ENCODE measurements at places on chromosomes 3 and 15.

GRCh38 chr15:62878070-62878469 is 164.5 kb upstream of the TPM1 start:
- H3K36me3 ChIP-seq, result no peaks in the 10 kb centered on the region
- peaks cover 6% of the 10 kb centered on the region for H3K27me3 ChIP-seq
- no peak overlapping the region for H3K27ac ChIP-seq
- peaks cover 10% of the 10 kb centered on the region for H3K4me1 ChIP-seq
- no peak for DNase-seq

DNA sequence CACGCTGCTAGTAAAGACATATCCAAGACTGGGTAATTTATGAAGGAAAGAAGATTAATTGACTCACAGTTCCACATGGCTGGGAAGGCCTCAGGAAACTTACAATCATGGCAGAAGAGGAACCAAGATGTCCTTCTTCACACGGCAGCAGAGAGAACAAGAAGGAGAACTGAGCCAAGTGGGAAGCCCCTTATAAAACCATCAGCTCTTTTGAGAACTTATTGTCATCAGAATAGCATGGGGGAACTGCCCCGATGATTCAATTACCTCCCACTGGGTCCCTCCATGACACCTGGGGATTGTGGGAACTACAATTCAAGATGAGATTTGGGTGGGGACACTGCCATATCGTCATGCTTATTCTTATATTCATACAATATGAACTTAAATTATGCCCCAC is 49.0 kb downstream of the DUT start:
- no peak for DNase-seq
- H3K27me3 ChIP-seq, result peaks cover 7% of the 10 kb centered on the region
- no peaks in the 10 kb centered on the region for H3K36me3 ChIP-seq
- H3K4me1 ChIP-seq, result no peaks in the 10 kb centered on the region
- H3K4me3 ChIP-seq, result no peak overlapping the region

GRCh38 chr3:12993517-12994356 is 79.5 kb downstream of the IQSEC1 start:
- H3K27ac ChIP-seq, result no peak overlapping the region
- H3K27me3 ChIP-seq, result peaks cover 2% of the 10 kb centered on the region
- peaks cover 18% of the 10 kb centered on the region for H3K36me3 ChIP-seq
- peak overlapping the region; percentile 83 for H3K4me3 ChIP-seq
- H3K4me1 ChIP-seq, result peaks cover 22% of the 10 kb centered on the region

- no peaks in the 10 kb centered on the region for H3K36me3 ChIP-seq
- H3K27me3 ChIP-seq, result peaks cover 1% of the 10 kb centered on the region
- no peak overlapping the region for H3K27ac ChIP-seq
Measured at GRCh38 chr3:182246870-182247269, 535.1 kb downstream of the SOX2 start.

DNA sequence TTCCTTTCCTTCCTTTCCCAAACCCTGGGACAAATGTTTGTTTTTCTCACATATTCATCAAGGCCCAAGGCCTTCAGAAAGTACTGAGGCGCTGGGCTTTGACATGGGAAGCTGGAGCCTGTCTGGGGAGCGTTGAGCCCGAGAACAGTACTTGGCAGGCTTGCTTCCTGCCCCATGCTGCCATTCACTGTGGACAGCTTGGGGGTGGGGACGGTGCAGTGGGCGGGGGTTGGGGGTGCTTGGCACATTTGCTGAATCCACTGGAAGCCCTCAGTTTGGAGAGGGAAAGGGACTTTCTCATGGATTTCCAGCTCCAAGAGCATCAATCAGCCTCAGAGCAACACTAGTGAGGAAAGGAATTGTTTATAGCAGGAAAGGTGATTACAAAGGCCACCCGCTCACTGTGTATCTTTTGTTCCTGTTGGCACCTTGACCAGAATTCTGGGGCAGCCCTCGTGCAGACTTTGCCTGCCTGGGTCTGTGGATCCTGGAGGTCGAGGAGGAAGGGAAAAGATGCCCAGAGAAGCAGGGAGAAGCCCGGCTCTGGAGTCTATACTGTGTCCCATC is 199.8 kb upstream of the RGMA start:
- no peaks in the 10 kb centered on the region for H3K36me3 ChIP-seq
- no peak for DNase-seq
- no peak overlapping the region for H3K4me3 ChIP-seq

DNA sequence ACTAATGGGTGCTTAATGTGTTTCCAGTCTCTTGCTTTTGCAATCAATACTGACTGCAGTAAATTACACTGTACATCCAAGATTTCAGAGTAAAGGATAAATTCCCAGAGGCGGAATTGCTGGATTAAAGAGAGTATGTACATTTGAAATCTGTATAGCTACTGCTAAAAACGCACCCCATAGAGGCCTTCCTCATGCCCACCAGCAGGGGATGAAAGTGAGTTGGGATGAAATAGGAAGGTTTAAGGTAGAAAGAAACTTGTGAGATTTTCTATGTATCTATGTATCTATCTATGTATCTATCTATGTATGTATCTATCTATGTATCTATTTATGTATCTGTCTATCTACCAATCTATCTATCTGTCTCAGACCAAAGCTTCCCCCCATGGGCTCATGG is 28.4 kb downstream of the TMEM44 start:
- no peaks in the 10 kb centered on the region for H3K4me1 ChIP-seq
- no peak overlapping the region for H3K27ac ChIP-seq
- H3K27me3 ChIP-seq, result peaks cover 2% of the 10 kb centered on the region
- no peak for DNase-seq

- no peaks in the 10 kb centered on the region for H3K36me3 ChIP-seq
- no peak overlapping the region for H3K27ac ChIP-seq
- no peaks in the 10 kb centered on the region for H3K27me3 ChIP-seq
- no peak for DNase-seq
Measured at GRCh38 chr3:128372707-128373533, 93.8 kb downstream of the DNAJB8 start.

DNA sequence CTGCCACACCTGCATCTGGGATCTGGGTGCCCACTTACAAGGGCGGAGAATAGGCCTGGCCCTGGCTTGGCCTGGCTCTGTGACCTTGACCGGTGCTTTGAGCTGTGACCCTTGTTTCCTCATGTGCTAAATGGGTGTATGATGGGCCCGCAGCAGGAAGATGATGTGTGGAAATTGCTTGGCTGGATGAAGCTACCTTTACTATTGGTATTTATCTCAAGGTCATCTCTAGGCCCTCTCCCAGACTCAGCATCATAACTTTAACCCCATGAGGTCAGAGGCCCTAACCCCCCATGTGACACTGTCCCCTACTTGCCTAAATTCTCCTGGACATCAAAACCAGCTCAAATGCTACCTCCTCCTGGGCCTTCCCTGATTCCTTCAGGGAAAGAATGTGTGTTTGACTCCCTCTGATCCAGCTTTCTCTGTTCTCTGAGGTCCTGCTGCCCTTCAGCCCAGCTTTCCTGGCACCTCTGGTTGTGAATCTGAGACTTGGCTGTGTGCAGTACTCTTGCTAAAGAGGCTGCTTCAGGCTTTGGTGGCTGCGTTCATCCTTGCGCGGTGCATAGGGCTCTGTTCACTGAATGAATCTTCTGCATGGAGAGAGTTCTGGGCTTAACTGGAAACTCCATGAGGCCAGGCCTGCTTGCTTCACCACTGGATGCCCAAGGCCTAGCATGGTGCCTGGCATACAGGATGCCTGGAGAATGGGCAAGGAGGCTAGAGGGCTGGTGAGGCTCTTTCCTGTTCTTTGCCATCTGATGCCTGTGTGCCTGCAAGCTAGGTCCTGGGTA is 25.2 kb upstream of the SLC6A6 start:
- H3K27ac ChIP-seq, result peak overlapping the region; percentile 61
- no peak for DNase-seq
- H3K27me3 ChIP-seq, result peaks cover 7% of the 10 kb centered on the region
- no peak overlapping the region for H3K4me3 ChIP-seq
- peaks cover 2% of the 10 kb centered on the region for H3K36me3 ChIP-seq

DNA sequence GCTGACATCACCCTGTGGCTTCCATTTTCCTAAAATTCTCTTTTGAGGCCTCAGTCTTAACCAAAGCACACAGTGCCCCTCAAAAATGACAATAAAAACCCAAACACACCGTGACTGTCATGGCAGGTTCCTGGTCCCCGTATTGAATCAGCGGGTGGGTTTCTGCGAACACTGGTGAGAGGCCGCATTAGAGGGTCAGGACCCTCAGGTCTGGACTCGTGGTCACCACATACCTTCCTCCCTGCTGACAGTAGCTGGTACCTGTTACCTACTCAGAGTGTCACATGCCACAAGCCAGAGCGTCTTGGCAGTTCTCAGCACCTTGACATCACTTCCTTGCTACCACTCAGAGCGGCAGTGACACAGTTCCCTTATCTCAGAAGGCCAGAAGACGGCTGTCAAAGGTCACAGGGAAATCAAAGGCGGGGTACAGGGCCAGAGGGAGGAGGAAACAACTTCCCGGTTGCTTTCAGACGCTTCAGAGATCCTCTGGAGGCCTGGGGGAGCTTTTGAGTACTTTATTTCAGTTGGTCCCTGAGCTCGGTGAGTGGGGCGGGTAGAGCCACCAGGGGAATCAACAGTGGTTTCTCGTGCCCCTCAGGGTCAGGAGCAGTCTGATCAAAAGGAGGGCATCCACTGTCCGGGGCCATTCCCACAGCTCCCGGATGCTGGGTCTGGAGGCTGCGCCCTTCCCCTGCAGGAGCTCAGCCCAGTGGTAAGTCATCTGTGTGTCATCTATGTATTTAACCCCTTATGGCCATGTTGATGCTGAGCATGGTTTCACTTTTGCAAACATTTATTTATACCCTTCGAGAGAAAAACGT is at the start of the genes CCR5AS and CCRL2:
Gene CCR5AS, minus strand, starts transcription at position 279 of the 824 bp plus-strand sequence.
Gene CCRL2, plus strand, starts transcription at position 472 of the 824 bp plus-strand sequence. CDS start 821 bp downstream, outside the sequence.
- peak; percentile 38 for DNase-seq
- peaks cover 42% of the 10 kb centered on the region for H3K4me1 ChIP-seq
- peak within 1 kb of the TSS; percentile 80 for H3K4me3 ChIP-seq
- H3K27ac ChIP-seq, result peak within 1 kb of the TSS; percentile 85
- peaks cover 6% of the 10 kb centered on the region for H3K36me3 ChIP-seq

- H3K36me3 ChIP-seq, result peaks cover 39% of the 10 kb centered on the region
- no peak overlapping the region for H3K27ac ChIP-seq
- H3K4me1 ChIP-seq, result peaks cover 10% of the 10 kb centered on the region
- H3K4me3 ChIP-seq, result no peak overlapping the region
- no peaks in the 10 kb centered on the region for H3K27me3 ChIP-seq
Measured at GRCh38 chr15:94370936-94371285, 139.6 kb downstream of the MCTP2 start.

GRCh38 chr15:71114887-71115566 is at the start of gene THSD4:
Gene THSD4 (plus strand): TSS chr15:71115471.
- H3K27ac ChIP-seq, result no peak within 1 kb of the TSS
- H3K4me3 ChIP-seq, result peak within 1 kb of the TSS; percentile 81
- peaks cover 42% of the 10 kb centered on the region for H3K27me3 ChIP-seq
- peak; percentile 44 for DNase-seq
- no peaks in the 10 kb centered on the region for H3K36me3 ChIP-seq

- DNase-seq, result no peak
- H3K4me1 ChIP-seq, result no peaks in the 10 kb centered on the region
- no peak overlapping the region for H3K27ac ChIP-seq
Measured at GRCh38 chr15:88982946-88983342, 69.8 kb upstream of the MFGE8 start.

DNA sequence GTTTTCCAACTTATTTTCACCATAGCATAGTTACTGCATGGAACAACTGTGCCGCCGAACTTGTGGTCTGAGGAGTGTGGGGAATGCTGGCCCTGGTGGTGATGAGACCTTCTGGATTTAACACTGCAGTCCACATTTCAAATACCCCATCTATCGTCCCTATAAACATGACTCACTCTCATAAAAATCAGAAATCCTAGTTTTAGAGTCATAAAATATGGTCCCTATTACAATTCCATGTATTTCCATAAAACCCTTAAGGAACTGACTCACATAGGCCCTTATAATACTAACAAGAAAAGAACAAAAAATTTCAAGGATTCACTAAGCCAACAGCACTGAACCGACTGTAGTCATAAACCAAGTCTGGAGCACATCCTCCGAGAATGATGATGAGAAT is 147.2 kb downstream of the FOXP1 start:
- DNase-seq, result no peak
- H3K27ac ChIP-seq, result no peak overlapping the region
- H3K4me1 ChIP-seq, result peaks cover 24% of the 10 kb centered on the region
- peaks cover 25% of the 10 kb centered on the region for H3K27me3 ChIP-seq

DNA sequence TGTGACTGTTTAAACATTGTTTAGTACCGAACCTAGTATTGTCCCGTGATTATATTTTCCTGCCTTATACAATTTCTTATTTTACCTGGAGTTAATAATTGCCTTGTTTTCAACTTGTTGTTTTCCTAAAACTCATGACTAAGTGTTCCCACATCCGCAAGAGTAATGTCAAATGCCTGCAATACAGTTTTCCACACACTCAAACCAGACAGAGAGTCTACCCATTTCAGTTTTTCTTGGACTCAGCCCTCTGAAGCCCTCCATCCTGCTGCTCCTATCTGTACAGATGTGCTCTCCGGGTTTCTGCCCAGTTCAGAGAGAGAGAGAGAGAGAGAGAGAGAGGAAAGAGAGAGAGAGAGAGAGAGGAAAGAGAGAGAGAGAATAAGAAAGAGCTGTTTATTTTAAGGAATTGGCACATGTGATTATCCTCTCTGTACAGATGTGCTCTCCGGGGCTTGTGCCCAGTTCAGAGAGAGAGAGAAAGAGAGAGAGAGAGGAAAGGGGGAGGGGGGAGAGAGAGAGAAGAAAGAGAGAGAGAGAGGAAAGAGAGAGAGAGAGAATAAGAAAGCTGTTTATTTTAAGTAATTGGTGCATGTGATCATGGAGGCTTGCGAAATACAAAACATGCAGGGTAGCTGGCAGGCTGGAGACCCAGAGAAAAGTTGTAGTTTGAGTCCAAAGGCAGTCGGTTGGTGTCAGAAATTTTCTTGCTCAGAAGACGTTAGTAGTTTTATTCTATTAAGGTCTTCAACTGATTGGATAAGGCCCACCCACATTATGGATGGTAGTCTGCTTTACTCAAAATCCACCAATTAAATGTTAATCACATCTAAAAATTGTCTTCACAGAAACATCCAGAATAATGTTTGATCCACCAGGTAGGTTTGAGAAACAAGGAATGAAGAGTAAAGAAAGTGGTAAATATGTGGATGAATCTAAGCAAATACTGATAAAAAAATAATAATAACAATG is 104.1 kb upstream of the GOLGA8J start:
- no peaks in the 10 kb centered on the region for H3K36me3 ChIP-seq
- no peaks in the 10 kb centered on the region for H3K4me1 ChIP-seq
- H3K27me3 ChIP-seq, result peaks cover 2% of the 10 kb centered on the region
- H3K4me3 ChIP-seq, result no peak overlapping the region
- no peak overlapping the region for H3K27ac ChIP-seq

- H3K27ac ChIP-seq, result no peak overlapping the region
- no peaks in the 10 kb centered on the region for H3K36me3 ChIP-seq
- no peaks in the 10 kb centered on the region for H3K4me1 ChIP-seq
- no peak for DNase-seq
- H3K4me3 ChIP-seq, result no peak overlapping the region
Measured at GRCh38 chr3:29559741-29560465, 279.0 kb downstream of the RBMS3 start.

All from activated T-helper 1 cell treated with anti-CD3 and anti-CD28 coated beads, Interleukin-12 subunit alpha, Interleukin-12 subunit beta, Interleukin-2, Interleukin-4 antibody, amounts not matched to agents 30 ng/mL and 10 ng/mL and 1 ng/mL, durations not matched to agents 14 hours and 24 hours and 36 hours (primary cell).